Activated T-cell treated with anti-CD3 and anti-CD28 coated beads, Interleukin-2, amount 50 U/mL, for 72 hours (primary cell): ENCODE measurements at places on chromosomes 1 and 21. TPM values are rescaled to one million over a fixed set of nuclear protein-coding genes. Genes with fewer than 3 reads are reported as not detected.

Gene KCNH1
- not detected for total RNA-seq

Gene REN
- total RNA-seq, result not detected

Gene TMEM269
- total RNA-seq, result 1.9 TPM

GRCh38 chr1:214917081-214917635 lies 165.4 kb upstream of the KCNK2 start:
- H3K27me3 ChIP-seq, result no peaks in the 10 kb centered on the region
- H3K27ac ChIP-seq, result no peak overlapping the region
- H3K4me3 ChIP-seq, result no peak overlapping the region
- no peaks in the 10 kb centered on the region for H3K4me1 ChIP-seq

GRCh38 chr1:9322661-9323244 lies 30.1 kb downstream of the SPSB1 start:
- no peaks in the 10 kb centered on the region for H3K36me3 ChIP-seq
- H3K4me1 ChIP-seq, result peaks cover 20% of the 10 kb centered on the region
- no peak overlapping the region for H3K27ac ChIP-seq
- no peaks in the 10 kb centered on the region for H3K27me3 ChIP-seq
- no peak for DNase-seq
- no peak overlapping the region for H3K4me3 ChIP-seq
